HepG2 (cell line): ENCODE measurements at places on chromosomes 12 and 14. TPM values are rescaled to one million over a fixed set of nuclear protein-coding genes. Genes with fewer than 3 reads are reported as not detected.

DNA sequence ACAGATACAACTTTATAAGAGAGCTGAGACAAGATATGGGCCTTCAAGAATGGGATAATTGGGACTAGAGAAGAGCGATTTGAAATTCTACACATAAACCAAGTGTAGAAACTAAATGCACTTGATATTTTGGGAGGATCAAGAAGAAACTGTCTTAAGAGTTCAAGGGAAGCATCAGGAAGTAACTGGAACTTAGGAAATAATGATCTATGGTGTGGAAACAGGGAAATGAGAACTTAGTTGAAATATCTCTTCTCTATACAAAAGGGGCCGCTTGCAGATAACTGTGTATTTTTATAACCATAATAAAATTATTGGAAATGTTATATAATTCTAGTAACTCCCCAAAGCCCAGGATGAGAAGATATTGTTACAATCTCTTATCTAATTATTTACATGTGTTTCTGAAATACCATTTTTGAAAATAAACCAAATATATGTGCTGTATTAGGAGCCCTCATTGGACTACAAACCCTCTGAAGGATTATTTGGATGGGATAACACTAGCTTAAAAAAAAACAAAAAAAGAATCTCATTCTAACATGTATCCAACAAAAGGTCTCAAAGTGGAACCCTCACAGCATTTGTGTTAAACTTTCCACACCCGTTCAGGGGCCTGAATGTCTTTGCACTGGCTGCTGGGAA is 84.7 kb upstream of the FLRT2 start:
- no peak for DNase-seq

GRCh38 chr14:52918486-52918885 is 32.4 kb downstream of the FERMT2 start:
- no peak for DNase-seq

GRCh38 chr14:90419200-90419599 is 22.4 kb downstream of the CALM1 start:
- DNase-seq = no peak

GRCh38 chr14:73953731-73954130 is 3.6 kb downstream of the COQ6 start:
- no peak for DNase-seq

The SDSL gene
- total RNA-seq = 1.2 and 1.3 TPM in 2 replicates

The SIRT4 gene
- 3.4 and 7.0 TPM in 2 replicates for total RNA-seq
